ENCODE measurements at places on chromosomes 1 and 21.
A peak's percentile ranks its signal among the peaks of the same experiment; 100 is the strongest.

DNA sequence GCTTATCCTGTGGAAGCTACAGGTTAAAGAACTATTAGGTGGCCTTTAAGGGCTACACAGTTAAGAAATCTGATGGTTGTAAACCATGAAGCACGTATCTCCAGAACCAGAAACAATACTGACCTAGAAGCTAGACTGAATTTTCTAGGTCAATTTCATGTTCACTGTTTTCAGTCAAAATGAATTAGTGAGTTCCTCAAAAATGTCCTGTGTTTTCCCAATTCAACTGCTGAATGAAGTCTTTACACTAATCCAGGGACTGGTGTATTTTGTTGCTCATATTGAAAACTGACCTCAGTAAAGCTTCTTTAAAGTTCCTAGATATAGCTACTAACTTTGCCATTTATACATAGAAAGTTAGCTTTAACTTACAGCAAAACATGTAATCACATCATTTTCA is 6.0 kb downstream of the HNRNPU start:
- no peak for DNase-seq

GRCh38 chr1:17765444-17766411 is 10.6 kb downstream of the ACTL8 start:
- DNase-seq = peak; percentile 37

DNA sequence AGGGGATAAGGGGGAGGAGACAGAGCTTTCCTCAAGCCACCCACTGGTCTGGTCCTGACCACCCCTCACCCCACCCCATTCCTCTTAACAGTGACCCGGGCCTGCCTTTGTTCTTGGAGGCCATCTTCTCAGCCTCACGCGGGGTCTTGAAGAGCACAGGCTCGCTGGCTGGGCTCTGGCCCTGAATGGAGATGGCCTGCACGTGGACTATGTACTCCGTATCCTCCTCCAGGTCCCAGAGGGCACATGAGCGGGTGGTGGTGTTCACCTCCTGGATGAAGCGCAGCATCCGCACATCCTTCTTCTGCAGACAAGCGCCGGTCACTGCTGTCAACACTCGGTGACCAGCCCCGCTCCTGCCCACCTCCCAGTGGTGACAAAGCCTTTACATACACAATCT is 2.6 kb downstream of the FNDC5 start:
- no peak for DNase-seq

DNA sequence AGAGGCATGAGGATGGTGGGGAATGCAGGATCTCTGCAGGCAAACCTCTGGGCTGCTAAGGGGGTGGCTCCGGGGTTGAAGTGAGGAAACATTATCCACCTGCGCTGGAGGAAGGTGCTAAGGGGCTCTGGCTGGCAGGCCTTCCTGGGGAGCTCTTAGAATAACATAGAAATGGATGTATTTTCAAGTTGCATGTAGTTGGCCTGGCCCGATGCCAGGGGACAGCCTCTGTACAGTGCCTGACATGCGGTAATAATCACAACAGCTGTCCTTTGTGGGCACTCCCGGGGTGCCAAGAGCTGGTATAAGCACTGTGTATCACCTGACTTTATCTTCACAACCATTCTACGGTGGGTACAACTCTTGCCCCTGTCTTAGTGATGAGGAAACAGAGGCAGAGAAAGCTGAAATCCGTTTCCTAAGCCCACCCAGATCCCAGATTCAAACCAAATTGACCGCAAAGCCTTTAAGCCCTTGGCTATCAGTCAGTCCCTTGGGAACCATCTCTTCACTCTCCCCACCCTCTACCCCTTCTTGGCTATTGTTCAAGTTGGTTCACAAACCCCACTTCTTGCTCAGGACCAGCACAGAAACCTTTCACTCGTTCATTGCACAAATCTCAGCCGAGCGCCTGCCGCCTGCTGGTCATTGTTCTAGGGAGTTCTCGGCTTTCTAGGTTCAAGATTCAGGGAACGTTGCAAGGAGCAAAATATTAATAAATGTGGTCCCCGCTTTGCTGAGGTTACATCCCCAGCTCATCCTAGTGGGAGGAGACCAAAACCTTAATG is 30.9 kb downstream of the PADI4 start:
- no peak for DNase-seq

DNA sequence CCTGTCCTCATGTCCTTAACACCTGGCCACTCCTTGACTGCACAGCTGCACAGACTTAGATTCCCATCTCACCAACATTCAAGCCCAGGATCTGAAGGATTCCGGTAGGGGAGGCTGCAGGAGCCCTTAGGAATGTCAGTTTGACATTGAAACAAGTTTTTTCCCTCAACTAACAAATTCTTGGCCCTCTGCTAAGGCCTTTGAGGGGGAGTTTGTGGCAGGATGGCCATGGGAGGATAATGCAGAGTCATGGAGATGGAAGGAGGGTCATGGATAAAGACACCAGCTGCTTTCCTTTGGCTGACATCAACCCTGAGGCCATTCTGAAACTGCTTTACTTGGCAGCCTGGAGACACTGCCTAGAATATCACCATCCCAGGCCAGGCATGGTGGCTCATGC is 63.4 kb upstream of the PPP2R5A start:
- no peak for DNase-seq

- DNase-seq = no peak
These were observed 18.9 kb downstream of the GPR137B start for GRCh38 chr1:236161230-236161629.

GRCh38 chr1:77744576-77744975 is 15.1 kb downstream of the USP33 start:
- DNase-seq = no peak

DNA sequence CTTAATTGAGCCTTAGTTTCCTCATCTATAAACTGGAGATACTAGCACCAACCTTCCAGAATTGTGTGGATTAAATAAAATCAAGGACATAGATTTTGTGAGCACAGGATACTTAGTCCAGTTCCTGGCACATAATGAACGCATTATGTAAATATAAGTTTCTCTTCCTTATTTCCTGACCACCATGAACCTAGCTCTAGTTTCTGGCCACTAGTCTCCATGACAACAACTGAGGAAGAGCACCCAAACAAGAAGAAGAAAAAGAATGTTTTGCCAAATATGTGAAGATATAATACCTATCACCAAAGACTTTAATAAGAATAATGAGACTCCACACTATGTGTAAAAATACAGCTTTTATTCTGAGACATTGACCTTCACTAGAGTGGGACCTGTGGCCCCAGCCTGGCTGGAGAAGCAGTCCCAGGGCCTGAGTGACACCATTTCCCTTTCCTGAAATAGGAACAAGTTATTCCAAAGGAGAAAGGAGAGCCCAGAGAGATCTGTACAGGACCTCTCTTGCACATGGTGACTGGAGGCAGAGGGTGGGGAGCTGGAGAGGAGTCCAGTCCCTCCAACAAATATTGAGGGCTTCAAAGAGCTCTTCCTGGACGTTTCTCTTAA is 940 bp upstream of the USF1 start:
- no peak for DNase-seq

- no peak for DNase-seq
These were observed 2.5 kb upstream of the GRHL3 start for GRCh38 chr1:24316645-24317044.

DNA sequence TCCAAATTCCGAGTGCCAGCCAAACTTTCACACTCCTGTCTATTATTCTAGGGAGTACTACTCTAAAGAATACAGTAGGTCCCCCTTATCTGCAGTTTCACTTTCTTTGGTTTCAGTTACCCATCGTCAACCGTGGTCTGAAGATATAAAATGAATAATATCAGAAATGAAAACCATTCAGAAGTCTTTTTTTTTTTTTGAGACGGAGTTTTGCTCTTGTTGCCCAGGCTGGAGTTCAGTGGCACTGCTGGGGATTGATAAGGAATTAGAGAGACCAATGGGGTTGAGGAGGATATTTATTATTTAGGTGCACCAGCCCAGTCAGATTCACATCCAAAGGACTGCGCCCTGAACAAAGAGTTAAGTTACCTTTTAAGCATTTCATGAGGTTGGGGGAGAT is 52.9 kb upstream of the SRSF10 start:
- no peak for DNase-seq

- DNase-seq = no peak
These were observed 25.7 kb downstream of the LHX4 start for GRCh38 chr1:180255536-180256340.

All from epithelial cell of proximal tubule (primary cell).